ENCODE measurements at places on chromosomes 2 and 18.

GRCh38 chr2:113277474-113278072 is 1.1 kb downstream of the PAX8 start:
- no peak for DNase-seq

DNA sequence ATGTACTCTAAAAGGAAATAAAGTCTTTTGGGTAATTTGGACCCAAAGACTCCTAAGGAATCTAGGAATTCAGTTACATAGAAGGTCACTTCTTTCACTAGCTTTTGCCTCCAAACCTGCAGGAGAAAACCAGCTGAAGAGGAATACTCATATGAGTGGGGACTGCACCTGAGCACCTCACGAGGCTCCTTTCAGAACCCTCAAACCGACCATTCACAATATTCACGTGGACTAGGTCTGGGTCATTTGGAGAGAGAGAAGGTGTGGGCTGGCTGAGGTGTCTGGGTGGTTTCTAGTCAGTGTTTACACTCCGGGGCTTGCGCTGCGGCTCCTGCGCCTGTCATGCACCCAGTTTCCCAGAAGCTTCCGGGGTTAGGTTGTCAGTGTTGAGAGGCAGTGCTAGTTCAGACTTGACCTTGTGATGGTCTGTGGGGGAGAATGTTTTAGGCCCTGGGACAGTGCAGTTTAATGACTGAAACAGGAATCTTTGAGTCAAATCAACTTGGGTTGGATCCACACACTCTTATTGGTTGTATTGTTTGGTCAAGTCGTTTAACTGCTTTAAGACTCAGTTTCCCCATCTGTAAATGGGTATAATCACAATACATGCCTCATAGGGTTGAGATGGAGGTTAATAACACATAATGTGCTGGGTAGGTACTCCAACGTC is 78.4 kb downstream of the LIMS1 start:
- no peak for DNase-seq

DNA sequence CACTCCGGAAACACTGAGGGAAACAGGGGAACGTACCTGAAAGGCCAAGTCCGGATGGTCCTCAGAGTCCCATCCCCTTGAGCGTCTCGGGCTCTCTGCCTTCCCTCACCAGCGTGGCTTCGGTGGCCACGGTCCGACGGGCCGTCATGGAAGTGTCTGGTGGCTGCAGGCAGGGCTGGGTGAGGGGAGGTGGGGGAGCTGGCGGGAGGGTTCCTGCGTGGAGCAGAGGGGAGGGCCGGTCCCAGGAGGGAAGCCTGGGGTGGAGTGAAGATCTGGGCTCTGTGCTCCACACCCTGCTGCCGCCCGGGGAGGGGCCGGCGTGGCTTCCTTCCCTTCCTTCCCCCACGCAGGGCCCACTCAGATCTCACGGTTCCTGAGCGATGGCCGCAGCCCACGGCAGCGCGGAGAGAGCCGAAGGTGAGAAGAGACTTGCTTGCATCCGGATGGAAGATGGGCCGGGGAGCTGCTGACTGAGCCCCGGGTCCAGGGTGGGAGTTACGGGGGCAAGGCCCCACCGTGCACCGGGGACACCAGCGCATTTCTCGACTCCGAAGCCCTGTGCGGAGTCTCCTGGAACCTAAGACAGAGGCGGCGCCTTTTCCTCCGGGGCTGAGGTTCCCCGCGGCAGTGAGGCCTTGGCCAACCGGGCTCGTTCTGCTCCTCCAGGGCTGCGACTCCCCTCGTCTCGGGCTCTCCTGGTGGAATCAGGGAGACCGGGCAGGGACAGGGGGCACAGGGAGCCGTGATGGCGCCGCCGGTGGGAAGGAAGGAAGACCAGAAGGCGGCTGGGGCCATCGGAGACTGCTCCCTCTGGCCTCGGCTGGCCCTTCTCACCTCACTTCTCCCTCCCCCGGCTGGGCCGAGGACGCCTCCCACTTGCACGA is 49.1 kb downstream of the KCNF1 start:
- no peak for DNase-seq

DNA sequence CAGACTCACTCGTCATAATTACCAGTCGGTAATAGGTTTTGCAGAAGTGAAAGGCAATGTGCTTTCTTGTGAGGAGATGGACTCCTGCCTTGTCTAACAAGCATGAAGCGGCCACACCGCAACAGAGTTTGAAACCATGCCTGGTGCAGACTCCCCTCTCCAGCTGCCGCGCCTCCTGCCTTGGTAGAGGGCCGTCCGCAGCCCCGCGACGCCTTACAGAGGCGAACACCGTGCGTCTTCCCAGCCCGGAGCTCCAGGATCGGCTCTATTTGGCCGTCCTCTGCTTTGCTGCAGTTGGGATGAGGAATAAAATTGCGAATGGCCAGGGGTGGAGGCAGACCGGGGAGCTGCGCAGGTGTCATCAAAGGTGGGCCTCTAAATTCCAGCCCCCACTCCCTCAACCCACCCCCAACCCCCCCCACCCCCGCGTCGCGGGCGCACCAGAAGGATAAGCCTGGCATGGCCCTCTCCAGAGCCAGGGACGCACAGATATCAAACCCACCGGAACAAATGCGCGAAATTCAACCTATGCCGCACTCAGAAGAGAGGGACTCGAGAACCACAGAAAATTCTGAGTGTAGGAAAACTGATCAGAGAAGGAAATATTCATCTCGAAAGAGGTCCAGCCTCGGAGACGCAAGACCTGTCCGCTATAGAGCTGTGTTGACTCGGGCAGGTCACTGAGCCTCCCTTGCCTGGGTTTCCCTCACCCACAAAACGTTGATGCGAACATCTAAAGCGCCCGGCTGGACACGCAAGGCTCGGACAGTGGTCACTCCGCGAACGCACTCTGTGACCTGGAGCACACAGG is 1.1 kb downstream of the TRABD2A start:
- no peak for DNase-seq

DNA sequence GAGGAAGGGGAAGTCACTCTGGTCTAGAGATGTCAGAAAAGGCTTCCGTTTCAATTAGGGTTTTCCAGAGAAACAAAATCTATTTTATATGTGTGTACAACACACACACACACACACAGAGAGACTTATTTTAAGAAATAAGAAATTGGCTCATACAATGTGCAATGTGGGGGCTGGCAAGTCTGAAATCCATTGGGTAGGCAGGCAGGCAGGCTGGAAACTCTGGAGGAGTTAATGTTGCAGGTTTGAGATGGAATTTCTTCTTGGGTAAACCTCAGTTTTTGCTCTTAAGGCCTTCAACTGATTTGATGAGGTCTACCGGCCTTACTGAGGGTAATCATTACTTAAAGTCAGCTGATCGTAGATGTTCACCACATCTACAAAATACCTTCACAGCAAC is 62.6 kb downstream of the MDH1 start:
- no peak for DNase-seq

- no peak for DNase-seq
Measured at GRCh38 chr2:173415431-173416381, 61.0 kb downstream of the CDCA7 start.

- peak; percentile 31 for DNase-seq
Measured at GRCh38 chr2:231612109-231612455, 19.4 kb downstream of the TEX44 start.

DNA sequence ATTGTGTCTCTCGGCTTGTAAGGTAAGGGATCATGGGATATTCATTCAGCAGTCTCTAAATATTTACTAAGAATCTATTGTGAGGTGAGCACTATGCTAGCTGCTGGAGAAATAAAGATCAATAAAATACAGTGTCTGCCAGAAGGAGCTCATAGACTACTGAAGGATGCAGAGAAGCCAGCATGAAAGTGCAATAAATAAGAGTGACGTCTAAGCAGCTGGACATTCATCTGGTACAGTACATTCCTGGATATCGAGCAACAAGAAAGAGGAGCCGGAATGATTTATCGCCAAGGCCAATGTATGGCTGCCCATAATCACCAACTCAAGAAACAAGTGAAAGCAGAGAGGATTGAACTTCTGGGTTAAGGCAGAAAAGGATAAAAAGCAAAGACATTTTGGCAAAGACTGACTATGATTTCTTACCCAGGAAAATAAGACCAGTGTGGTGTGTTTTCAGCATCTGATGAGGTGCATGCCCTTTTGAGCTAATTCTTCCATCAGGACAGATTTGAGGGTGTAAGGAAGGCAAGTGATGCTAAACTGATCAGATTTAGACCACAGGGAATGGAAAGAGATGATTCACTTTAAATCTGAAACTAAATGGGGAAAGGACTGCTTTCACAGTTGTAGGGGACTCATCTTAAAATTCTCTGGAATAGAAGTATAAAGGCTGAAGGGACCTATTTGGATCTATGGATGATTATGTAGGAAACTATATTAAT is 18.7 kb upstream of the LMAN1 start:
- DNase-seq, result no peak

GRCh38 chr18:40907842-40908241 is 1047.2 kb upstream of the PIK3C3 start:
- DNase-seq, result peak; percentile 14

- no peak for DNase-seq
Measured at GRCh38 chr2:75553935-75554531, 6.7 kb downstream of the EVA1A start.

GRCh38 chr2:2655453-2656114 is 324.5 kb upstream of the MYT1L start:
- no peak for DNase-seq

- DNase-seq, result no peak
Measured at GRCh38 chr2:177894546-177894945, 178.0 kb downstream of the PDE11A start.

- DNase-seq, result no peak
Measured at GRCh38 chr18:50775207-50775606, 44.6 kb downstream of the MRO start.

GRCh38 chr2:197079414-197079813 is 152.9 kb upstream of the PGAP1 start:
- no peak for DNase-seq

GRCh38 chr2:16664052-16664731 is 1.4 kb downstream of the CYRIA start:
- DNase-seq, result no peak

- no peak for DNase-seq
Measured at GRCh38 chr2:64789466-64790320, 136.0 kb upstream of the SERTAD2 start.

- no peak for DNase-seq
Measured at GRCh38 chr2:13768274-13768673, 864.2 kb upstream of the LRATD1 start.

GRCh38 chr2:95374921-95375471 is 27.5 kb upstream of the FAHD2A start:
- no peak for DNase-seq

DNA sequence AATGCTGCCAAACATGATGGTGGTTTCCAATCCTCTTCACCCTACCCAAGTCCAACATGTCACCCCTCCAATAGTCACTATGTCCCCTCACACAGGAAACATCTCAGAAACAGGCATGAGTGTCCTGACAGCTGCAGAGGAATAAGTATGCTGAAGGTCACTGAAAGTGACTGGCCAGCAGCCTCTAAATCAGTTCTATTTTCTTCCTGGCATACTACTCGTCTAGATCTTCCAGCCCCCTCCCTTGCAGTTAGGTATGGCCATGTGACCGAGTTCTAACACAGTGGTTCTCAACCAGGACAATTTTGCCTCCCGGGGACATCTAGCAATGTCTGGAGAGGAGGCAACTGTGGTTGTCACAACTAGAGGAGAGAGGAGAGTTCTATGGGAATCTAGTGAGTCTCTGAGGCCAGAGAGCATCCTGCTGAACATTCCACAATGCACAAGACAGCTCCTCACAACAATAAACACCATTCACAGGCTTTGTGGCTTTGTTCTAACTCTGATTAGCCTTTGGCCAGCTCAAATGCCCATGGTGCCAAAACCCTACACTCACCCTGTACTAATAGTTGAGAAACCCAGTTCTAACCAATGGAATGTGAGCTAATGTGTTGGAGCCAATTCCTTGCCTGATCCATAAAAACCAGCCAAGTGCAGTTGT is 12.6 kb upstream of the ID2 start:
- no peak for DNase-seq

DNA sequence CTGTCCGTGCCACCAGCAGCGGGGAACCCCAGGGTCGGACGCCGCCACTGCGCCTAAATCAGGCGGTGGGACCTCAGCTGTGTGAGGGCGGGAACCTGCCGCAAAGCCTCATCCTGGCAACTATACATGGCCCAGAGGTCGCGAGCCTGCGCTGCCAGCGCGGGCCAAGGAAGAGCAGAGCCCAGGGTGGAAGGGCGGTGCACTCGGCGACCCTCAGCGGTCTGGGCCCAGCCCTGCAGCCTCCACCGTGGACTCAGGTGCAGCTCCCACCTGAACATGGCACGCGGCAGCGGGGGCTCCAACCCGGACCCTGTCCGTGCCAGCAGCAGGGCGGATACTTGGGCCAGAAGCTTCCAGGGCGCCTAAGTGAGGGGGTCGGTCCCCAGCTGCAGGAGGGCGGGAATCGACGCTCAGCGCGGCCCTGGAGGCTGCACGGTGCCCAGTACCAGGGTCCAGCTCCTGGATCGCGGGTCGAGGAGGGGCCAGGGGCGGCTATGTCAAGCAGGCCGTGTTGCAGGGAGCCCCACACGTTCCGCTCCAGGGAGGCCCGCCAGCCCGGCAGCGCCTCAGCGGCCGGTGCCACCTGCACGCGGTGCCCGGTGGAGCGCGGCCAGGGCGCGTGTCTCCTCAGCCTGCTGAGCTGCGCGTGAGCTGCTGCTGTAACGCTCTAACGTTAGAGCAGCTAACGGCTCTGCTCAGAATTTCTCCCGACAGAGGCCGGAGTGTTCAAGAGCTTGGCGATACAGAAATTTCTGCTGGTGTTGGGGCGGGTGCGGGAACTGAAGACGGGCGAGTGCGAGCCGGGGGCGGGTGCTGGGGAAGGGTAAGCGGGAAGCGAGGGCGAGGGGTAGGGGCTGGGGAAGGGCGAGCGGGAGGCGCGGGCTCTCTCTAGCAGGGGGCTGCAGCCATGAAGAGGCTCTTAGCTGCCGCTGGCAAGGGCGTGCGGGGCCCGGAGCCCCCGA is at the start of gene ANKRD30B:
ANKRD30B (plus strand) TSS at position 660 of the 962 bp plus-strand sequence; CDS start at position 908, 248 bp downstream.
- DNase-seq, result no peak

GRCh38 chr18:58183226-58183625 is 139.2 kb downstream of the NEDD4L start:
- peak; percentile 78 for DNase-seq

DNA sequence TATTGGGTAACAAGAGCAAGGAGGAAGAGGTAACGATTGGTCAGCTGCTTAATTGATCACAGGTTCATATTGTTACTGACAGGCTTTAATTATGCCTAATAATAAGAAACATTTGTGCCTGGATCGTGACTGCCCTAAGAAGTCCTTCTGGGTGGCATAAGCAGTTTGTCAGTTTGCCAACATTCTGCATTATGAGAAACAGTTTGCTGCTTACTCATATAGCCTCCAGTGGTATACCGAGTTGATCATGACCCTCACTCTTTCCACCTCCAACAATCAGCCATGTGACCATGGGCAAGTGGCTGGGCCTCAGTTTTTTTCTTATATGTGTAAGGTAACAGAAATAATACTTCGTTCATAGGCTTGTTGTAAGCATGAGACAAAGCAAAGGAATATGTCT is 96.6 kb upstream of the CABLES1 start:
- no peak for DNase-seq

DNA sequence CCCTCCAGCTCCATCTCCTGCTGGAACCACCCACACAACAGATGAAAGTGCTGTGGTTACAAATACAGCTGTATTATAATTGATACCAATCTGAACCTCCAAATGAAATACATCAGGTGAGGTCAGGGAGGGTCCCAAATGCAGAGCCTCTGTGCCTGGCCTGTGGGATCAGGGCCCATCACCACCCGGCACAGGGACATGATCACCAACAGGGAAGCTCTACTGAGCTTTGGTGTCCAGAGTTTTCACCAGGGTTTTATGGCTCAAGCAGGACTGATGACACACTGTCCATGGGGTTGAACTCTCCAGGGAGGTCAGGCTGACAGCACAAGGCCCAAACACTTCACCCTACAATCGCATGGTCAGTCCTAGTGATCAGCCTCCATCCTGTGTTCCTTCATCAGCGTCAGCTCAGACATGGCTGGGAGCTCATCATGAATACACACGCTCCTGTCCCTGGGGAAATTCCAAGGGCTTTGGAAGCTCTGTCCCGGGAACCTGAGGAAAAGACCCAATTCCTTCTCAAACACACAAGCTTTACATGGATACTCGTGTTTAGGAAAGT is 3.9 kb upstream of the PXDN start:
- no peak for DNase-seq

All from NCI-H1417 treated with DMSO at 0.1 percent for 48 hours (cell line).